ENCODE measurements at places on chromosomes 1 and 21. TPM values are rescaled to one million over a fixed set of nuclear protein-coding genes. Genes with fewer than 3 reads are reported as not detected.

DNA sequence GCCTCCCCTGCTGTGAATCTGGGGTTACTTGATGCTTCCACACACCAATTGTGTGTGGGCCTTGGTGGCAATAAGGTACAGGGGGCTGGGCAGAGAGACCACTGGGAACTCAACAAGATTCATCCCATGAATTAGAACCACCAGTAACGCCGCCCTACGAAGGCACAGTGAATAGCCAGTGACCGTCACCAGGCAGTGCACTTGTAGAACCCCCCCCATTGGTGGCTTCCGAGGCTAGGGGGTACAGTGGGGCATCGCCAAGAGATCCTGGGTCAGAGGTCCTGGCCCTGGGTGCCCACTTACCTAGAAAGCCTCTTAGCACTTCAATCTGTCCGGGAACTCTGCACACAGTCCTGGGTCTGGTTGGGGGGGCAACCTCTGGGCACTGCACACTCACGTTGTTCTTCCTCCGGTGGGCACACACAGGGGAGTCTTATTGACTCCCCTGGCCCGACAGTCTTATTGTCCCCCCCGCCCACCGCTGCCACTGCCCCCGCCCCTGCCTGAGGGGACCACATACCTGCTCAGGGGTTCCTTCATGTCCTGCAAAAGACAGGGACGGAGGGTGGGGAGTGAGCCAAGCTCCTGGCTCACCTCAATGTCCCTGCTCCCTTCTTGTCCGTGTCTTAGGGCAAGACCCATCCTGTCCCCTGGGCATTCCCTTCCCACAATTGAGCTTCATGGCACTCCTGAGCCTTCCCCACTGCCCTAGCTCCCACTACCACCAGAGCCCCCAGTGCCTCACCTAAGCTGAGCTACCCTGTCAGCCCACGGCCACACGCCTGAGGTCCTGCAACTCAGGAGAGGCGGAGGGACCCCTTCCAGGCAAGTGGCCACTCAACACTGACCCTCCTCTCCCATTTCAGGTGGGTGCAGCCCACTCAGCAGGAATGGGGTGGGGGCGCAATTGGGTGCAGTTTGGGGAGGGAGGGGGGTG, 2.5 kb upstream of the TRIM11 start:
- DNase-seq: no peak
- H3K27me3 ChIP-seq: no peaks in the 10 kb centered on the region
- no peak overlapping the region for H3K27ac ChIP-seq
- H3K4me1 ChIP-seq: peaks cover 17% of the 10 kb centered on the region
- H3K36me3 ChIP-seq: peaks cover 3% of the 10 kb centered on the region

DNA sequence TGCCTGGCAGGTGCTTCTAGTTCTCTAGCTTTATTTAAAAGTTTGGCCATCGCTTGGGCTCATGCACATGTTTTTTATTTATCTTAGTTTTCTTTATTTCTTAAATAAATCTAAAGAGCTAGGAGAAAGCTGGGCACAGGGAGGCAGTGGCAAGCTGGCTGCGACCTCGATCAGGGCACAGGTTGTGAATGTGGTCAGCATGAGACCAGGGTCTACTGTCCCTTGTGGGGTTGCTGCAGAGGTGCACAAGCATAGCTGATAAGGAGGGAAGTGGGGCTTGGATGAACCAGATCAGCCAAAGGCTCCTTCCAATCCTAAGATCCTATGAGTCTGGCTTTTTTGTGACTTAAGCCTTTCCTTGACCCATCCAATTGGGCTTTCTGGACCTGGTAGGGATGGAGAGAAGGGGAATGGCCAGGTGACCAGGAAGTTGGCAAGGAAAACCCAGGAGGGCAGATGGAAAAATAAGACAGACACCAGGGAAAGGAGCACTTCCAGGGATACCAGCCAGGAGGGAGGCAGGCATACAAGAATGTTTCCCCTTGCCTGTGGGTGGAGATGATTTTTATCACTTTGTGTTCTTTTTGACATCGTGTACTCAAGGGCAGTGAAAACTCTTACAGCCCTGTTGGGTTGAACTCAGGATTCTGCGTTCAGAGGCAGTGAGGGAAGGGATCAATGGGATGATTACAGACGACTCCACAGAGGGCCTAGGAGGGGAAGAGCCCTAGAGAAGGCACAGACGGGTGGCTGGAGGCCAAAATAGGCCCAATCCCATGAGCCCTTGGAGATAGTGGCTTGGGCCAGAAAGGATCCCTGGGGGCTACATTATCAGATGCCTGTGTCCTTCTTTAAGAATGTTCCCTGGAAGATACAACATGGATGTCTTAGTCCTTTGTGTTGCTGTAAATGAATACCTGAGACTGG, 8.5 kb downstream of the CYP4B1 start:
- H3K36me3 ChIP-seq: no peaks in the 10 kb centered on the region
- H3K27ac ChIP-seq: no peak overlapping the region
- no peaks in the 10 kb centered on the region for H3K4me1 ChIP-seq
- DNase-seq: no peak

- H3K27ac ChIP-seq: no peak overlapping the region
- peaks cover 5% of the 10 kb centered on the region for H3K36me3 ChIP-seq
- H3K4me3 ChIP-seq: peak overlapping the region; percentile 87
- H3K27me3 ChIP-seq: no peaks in the 10 kb centered on the region
These were observed 2.0 kb downstream of the ZNF687 start for GRCh38 chr1:151284013-151284577.

DNA sequence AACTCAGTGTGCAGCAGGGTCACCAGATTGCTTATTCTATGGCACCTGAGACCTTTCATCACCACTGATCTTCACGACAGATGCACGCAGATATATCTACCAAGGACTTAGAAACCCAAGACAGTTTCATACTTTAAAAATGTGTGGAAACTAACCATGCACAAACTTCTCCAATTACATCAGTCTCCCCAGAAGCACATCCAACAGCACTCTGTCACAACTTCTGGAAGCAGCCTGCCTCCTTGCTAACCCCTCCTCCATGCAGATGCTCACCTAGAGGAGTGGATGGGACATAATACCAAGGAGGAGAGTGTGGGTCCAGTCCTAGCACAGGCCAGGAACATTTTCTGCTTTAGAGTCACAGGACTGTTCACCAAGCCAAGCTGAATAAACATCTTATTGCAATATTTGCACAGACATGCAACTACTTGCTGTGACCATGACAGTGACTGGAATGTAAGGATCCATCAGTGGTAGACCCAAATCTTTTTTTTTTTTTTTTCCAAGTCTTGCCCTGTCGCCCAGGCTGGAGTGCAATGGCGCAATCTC, 69.4 kb downstream of the HIVEP3 start:
- DNase-seq: no peak
- H3K27me3 ChIP-seq: no peaks in the 10 kb centered on the region
- H3K27ac ChIP-seq: no peak overlapping the region
- H3K4me1 ChIP-seq: peaks cover 20% of the 10 kb centered on the region
- no peaks in the 10 kb centered on the region for H3K36me3 ChIP-seq

GRCh38 chr1:155172732-155173477, at the start of gene KRTCAP2:
Gene KRTCAP2 (minus strand): TSS chr1:155173304. CDS start chr1:155173224, 80 bp downstream.
- H3K27ac ChIP-seq: peak within 1 kb of the TSS; percentile 90
- DNase-seq: peak; percentile 98
- peaks cover 6% of the 10 kb centered on the region for H3K36me3 ChIP-seq
- peak within 1 kb of the TSS; percentile 88 for H3K4me3 ChIP-seq
- H3K4me1 ChIP-seq: peaks cover 11% of the 10 kb centered on the region

- no peak overlapping the region for H3K27ac ChIP-seq
- no peaks in the 10 kb centered on the region for H3K27me3 ChIP-seq
- no peak for DNase-seq
These were observed 18.1 kb upstream of the ENAH start for GRCh38 chr1:225670806-225671733.

DNA sequence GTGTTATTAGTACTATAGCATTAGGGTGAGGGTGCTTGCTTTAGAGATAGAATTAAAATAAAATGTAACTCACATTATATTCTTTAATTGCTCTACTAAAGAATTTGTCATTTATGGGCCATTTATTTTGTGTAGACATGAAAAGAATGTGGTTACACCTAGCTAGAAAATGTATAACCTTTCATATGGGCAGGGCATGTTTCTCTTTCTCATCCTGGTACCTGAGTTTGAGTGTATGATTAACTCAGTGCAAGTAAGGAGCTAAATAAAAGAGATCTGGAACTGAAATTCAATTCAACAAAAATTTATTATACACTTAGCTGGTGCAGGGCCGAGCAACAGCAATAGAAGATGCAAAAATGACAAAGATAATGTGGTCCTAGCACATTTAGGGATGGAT, 47.4 kb downstream of the MAP3K7CL start:
- H3K4me3 ChIP-seq: no peak overlapping the region
- H3K27me3 ChIP-seq: no peaks in the 10 kb centered on the region
- H3K27ac ChIP-seq: no peak overlapping the region
- no peaks in the 10 kb centered on the region for H3K36me3 ChIP-seq
- peaks cover 32% of the 10 kb centered on the region for H3K4me1 ChIP-seq

DNA sequence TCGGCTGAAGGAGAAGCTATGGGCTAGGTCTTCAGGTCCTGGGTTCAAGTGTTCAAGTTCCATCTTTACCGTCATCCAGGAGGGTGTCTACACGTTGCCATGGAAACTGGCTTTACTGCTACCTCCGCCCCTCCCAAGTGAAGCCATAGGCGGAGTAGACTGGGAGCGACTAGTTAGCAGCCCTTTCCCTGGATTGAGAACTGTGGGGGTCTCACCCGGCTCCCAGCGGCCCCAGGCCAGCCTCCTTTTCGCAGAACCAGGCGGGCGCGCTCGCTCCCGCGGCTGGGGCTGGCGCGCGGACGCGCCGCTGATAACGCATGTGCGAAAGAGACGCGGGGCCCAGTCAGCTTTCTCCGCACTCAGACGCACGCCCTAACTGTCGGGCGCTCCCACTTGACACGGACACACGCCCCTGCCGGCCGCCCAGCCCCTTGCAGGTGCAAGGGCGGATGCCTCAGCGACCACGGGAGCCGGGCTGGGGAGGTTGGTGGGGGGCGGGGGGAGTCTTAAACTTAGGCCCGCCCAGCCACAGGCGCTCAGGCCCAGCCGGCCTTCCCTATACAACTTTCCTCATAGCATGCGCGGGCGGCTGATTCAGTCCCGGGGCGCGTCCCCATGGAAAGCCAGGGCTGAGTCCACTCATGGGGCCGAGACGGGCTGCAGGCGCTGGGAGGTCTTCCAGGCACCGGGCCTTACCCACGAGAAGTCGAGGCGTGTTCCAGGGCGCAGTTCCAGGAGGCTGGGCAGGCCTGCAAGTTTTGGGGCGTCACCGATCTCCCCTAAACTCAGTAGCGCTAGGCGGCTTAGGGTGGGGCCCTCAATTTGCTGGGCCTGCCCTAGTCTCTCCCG, 7.4 kb downstream of the EFNA4 start:
- peak overlapping the region; percentile 67 for H3K4me3 ChIP-seq
- peak; percentile 95 for DNase-seq
- no peaks in the 10 kb centered on the region for H3K27me3 ChIP-seq
- no peaks in the 10 kb centered on the region for H3K36me3 ChIP-seq

DNA sequence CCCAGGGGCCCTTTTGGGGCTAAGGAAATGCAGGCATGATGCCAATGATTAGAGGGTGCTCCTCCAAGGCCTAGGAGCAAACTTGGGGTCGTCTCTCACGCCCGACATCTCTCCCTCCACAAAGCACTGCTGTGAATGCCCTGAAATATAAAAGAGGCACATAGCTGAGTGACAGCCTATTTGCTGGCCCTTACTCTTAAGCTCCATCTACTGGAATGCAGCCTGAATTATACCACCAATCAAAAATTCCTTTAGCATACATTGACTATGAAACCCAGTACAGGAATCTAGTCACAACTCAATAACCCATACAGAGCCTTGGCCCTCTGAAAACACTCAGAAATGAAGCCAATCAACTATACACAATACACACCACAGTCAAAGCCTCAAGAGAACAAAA, 105.5 kb downstream of the LRIG2 start:
- H3K36me3 ChIP-seq: no peaks in the 10 kb centered on the region
- no peaks in the 10 kb centered on the region for H3K4me1 ChIP-seq
- no peak for DNase-seq

GRCh38 chr1:148386617-148387016, 96.5 kb downstream of the PPIAL4G start:
- H3K27ac ChIP-seq: no peak overlapping the region
- no peak for DNase-seq

DNA sequence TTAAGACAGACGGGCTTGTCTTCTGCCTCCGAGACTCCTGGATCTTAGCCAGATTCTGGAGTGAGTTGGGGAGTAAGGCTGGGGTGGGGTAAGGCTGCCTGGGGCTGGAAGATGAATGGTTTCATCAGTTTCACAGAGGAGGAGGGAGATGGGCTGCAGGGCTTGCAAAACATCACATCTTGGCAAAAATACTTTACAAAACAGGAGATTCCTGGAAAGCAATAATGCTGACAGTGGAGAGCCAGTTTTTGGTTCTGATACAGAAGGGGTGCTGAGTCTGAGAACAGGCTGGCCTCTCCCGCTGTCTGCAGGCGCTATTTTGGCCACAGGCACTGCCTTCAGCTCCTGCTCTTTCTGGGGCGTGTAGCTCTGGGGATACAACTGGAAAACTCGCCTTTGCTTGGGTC, 83.4 kb upstream of the KCNE2 start:
- H3K36me3 ChIP-seq: no peaks in the 10 kb centered on the region
- no peak overlapping the region for H3K27ac ChIP-seq
- no peak overlapping the region for H3K4me3 ChIP-seq
- H3K4me1 ChIP-seq: no peaks in the 10 kb centered on the region
- DNase-seq: peak; percentile 1
- H3K27me3 ChIP-seq: no peaks in the 10 kb centered on the region

DNA sequence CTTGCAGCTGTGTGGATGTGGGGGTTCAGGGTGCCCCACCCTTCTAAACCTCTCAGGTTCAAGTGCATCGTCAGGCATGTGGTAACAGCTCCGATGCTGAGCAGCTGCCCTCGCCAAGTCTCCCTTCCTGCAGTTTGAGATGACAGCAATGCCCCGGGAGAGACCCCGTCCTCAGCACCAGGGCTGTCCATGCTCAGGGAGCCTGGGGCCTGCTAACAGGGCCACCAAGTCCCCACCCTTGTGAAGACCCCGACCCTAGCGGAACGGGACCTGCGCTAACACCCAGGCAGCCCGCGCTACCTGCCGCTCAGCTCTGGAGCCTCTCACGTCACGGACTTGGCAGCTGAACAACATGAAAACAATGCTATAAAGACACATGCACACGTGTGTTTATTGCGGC, 159.2 kb upstream of the C1orf174 start:
- no peak for DNase-seq
- no peaks in the 10 kb centered on the region for H3K27me3 ChIP-seq
- no peak overlapping the region for H3K4me3 ChIP-seq
- H3K36me3 ChIP-seq: no peaks in the 10 kb centered on the region
- H3K27ac ChIP-seq: no peak overlapping the region
- H3K4me1 ChIP-seq: no peaks in the 10 kb centered on the region

The SPATA17 gene
- total RNA-seq: 0.43 TPM

The TRAF3IP3 gene
- not detected for total RNA-seq

The GPR25 gene
- total RNA-seq: not detected

The FCMR gene
- not detected for total RNA-seq

The FAM151A gene
- total RNA-seq: not detected

Data from GM23248 (cell line).